T47D (cell line): ENCODE measurements at places on chromosomes 12 and 14.
A peak's percentile ranks its signal among the peaks of the same experiment; 100 is the strongest.

GRCh38 chr12:65811968-65812700, 12.1 kb upstream of the HMGA2 start:
- DNase-seq, result no peak

DNA sequence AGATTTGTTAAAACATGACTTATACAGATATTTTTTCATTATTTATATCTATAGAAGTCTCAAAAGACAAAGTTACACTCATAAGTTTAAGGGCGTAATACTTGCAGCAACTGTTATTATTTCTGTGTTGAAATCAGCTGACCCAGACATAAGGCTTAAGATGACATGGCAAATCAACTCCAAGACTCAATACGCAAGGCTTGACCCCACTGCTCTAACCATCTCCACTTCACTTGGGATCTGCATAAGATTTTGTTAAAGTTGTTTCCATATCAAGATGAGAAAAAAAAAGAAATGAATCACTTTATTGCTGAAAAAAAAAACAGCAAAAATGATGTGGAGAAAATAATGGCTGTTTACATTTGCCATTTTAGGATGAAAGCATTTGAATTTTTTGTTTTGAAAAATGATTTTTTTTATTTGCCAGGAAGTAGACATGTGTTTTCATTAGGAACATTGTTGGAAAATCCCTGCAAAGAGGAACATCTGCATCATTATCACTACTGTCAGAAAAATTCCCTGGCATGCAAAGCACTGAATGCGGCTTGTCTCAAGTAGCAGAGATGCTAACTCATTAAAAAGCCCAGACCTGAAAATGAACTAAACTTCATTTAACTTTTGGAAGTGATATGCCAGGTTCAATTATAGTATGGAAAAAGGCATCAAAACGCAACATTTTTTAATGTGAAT, 73.5 kb downstream of the LIN7A start:
- no peak for DNase-seq

- DNase-seq, result peak; percentile 9
Observed at GRCh38 chr12:71664411-71665089, 449 bp downstream of the THAP2 start.

- no peak for DNase-seq
Observed at GRCh38 chr12:109735051-109735521, 21.5 kb downstream of the FAM222A start.
